HFFc6 (cell line): ENCODE measurements at places on chromosomes 4 and X. TPM values are rescaled to one million over a fixed set of nuclear protein-coding genes. Genes with fewer than 3 reads are reported as not detected.

ITIH6 gene
- not detected in 2 replicates for total RNA-seq

HOPX gene
- total RNA-seq: not detected in 3 replicates

CDKL2 gene
- total RNA-seq: 0.14 to 0.41 TPM (median 0.24 TPM) in 3 replicates

UGDH gene
- 95.0 to 153 TPM (median 103 TPM) in 3 replicates for total RNA-seq

DNA sequence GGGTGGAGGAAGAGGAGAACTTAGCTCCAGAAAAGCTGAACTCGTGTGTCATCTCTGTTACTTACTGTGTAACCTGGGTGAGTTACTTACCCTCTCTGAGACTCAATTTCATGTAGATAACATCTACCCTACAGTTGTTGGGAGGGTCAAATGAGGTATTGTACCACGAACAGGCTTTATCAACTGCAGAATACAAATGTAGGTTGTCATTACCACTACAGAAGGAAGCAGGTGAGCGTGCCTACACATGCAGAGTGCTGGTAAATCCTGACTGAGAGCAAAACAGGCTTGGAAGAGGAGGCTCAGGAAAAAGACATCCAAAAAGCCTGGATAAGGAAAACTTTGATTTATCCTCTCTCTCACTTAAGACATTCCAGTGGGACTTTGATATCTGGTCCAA is 7.2 kb downstream of the PIGA start:
- no peak for DNase-seq
- no peak overlapping the region for H3K4me3 ChIP-seq
- no peaks in the 10 kb centered on the region for H3K4me1 ChIP-seq
- peaks cover 1% of the 10 kb centered on the region; the same call in 1 of the 2 replicates for H3K27me3 ChIP-seq
- H3K27ac ChIP-seq: no peak overlapping the region

DNA sequence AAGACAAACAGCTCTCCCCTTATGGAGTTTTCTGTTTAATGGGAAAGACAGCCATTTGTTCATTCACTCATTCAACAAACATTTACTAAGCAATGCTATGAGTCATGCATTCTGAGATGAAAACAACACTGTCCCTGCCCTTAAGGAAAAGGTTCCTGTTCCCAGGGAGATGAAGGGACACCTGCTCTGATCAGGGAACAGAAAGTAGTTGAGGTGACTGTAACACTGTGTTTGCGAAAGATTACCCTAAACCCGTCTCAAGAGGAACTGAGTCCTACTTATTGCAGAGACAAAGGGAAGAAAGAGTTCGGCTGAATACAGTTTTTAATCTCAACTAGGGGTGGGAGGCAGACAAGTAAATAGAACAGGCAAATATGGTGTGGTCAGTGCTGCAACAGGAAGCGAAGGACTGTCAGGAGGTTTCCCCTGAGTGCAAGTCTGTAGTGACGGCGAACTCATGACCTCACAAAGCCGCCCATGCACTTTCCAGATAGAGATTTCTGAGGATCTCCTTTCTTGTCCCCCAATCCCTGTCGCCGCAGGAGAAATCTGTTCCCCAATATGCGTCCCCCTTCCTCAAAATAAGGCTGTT is 712 bp downstream of the STX18 start:
- H3K27me3 ChIP-seq: peaks cover 2% of the 10 kb centered on the region; the same call in 1 of the 2 replicates
- H3K36me3 ChIP-seq: 0 out of 2 replicates have a peak, but pooled peaks cover 8% of the 10 kb centered on the region
- H3K4me3 ChIP-seq: peak overlapping the region; percentile 98
- H3K27ac ChIP-seq: peak overlapping the region; percentile 99
- peak; percentile 65 for DNase-seq
- H3K4me1 ChIP-seq: peaks cover 51% of the 10 kb centered on the region

- peaks cover 21% of the 10 kb centered on the region for H3K36me3 ChIP-seq
- H3K27me3 ChIP-seq: no peaks in the 10 kb centered on the region
- no peak overlapping the region for H3K4me3 ChIP-seq
- H3K4me1 ChIP-seq: peaks cover 77% of the 10 kb centered on the region
These were observed 77.3 kb downstream of the TSPAN5 start for GRCh38 chr4:98581126-98581525.

DNA sequence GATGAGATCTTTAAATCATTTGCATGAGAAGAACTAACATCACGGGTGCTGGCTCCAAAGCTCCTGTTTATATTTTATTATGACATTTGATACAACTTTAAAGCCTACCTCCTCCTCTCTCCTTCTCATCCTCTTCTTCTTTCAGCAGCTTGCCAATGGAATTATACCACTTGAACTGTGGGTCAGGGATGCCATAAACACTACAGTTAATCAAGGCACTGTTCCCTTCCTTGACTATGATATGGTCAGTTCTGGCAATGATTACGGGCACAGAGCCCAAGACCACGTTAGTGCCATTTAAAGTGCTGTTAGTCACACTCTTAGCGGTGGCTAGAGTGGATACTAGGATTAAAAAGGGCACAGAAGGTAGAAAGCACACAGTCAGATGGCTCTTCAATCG is 20.7 kb downstream of the MFAP3L start:
- H3K36me3 ChIP-seq: no peaks in the 10 kb centered on the region
- no peak for DNase-seq
- peaks cover 39% of the 10 kb centered on the region for H3K4me1 ChIP-seq
- H3K27me3 ChIP-seq: peaks cover 2% of the 10 kb centered on the region
- no peak overlapping the region for H3K4me3 ChIP-seq
- no peak overlapping the region for H3K27ac ChIP-seq

GRCh38 chr4:146916479-146917076 is 29.1 kb downstream of the TTC29 start:
- H3K27ac ChIP-seq: no peak overlapping the region
- no peaks in the 10 kb centered on the region for H3K4me1 ChIP-seq
- no peak overlapping the region for H3K4me3 ChIP-seq
- no peaks in the 10 kb centered on the region for H3K36me3 ChIP-seq
- peaks cover 2% of the 10 kb centered on the region for H3K27me3 ChIP-seq

DNA sequence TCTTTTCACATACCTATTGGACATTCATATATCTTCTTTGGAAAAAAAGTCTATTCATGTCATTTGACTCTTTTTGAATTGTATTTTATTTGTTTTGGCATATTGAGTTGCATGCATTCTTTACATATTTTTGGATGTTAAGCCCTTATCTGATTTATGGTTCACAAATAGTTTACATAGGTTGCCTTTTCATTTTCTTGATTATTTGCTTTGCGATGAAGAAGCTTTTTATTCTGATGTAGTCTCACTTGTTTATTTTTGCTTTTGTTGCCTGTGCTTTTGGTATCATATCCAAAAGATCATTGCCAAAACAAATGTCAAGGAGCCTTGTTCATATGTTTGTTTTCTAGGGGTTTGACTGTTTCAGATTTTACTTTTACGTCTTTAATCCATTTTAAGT is 43.9 kb downstream of the SPOCK3 start:
- DNase-seq: no peak
- H3K27ac ChIP-seq: no peak overlapping the region
- H3K36me3 ChIP-seq: no peaks in the 10 kb centered on the region
- H3K4me1 ChIP-seq: no peaks in the 10 kb centered on the region
- no peaks in the 10 kb centered on the region for H3K27me3 ChIP-seq
